SJSA1 (cell line): ENCODE measurements at places on chromosomes 7 and 10. TPM values are rescaled to one million over a fixed set of nuclear protein-coding genes. Genes with fewer than 3 reads are reported as not detected.

- DNase-seq, result no peak
Measured at GRCh38 chr10:22479419-22479818, 134.1 kb downstream of the SPAG6 start.

GRCh38 chr10:110002801-110003523 is 4.8 kb upstream of the ADD3 start:
- DNase-seq, result no peak

GRCh38 chr10:71847418-71847817 is 3.6 kb downstream of the PSAP start:
- no peak for DNase-seq

DNA sequence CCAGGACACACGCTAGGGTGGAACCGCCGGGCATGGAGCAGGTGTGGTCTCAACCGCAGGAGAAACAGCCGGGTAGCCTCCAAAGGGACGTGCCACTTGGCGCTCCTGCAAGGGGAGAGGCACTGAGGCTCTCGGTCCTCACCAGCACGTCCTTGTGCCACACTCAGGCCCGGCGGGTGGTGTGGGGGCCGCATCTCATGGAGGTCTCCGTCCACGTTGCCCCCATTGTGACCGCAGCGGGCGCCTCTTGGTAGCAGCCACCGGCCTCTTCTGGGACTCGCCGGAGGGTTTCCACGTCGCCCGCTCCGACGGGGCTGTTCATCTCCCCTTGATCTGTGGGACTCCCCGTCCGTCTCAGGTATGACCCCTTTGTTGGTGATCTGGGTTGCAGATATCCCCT is 49.2 kb upstream of the ELFN1 start:
- no peak for DNase-seq

DNA sequence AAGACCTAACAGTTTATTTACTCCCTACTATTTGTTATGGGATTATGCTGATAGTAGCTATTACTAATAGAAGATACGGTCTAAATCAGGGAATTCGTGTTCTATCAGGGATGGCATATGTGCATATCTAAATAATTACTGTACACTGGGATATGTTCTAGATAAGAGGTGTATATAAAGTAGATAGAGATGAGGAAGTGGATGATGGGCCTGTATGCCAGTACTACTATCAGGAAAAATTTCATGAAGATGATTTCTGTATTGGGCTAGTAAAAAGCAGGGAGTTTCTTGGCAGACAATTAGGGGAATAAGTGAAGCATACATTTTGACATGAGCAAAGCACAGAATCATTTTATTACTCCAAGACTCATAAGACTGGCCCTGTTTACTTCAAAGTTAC is 26.2 kb downstream of the PTPN12 start:
- no peak for DNase-seq

GRCh38 chr7:51246258-51247245 is 70.1 kb downstream of the COBL start:
- DNase-seq, result no peak

Gene ST7
- total RNA-seq, result 14.7 TPM in 2 replicates

Gene SPDYE1
- not detected in 2 replicates for total RNA-seq

Gene NANOS1
- 0.71 and 2.7 TPM in 2 replicates for total RNA-seq
